ENCODE measurements at places on chromosomes 5 and 9.

DNA sequence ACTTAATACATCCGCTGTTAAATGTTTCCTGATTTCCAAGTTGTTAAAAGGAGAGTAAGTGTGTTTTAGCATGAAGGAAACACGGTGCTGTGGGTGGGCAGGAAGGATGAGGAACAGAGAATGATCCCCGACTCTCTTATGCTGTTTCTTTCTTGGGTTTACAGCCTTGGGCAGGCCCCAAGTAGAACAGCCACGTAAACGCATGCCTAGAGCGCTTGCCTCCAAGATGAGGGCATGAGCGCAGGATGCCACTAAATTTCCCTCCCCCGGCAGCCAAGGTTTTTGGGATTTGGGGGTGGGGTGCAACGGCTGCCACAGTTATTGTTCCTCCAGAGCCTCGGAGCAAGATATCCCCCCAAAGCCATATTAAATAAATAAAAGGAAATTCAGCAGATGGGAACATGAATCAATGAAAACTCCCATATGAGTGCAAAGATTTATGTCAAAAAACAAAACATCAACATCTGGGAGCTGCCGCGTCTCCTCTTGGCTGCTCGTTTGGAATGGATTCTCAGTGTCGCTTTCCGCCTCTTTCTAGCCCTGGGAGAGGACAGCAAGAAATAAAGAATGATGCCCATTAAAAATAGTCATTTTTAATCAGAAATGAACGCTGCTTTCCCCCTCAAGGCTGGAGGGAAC, 10.0 kb upstream of the DELE1 start:
- no peak for DNase-seq

DNA sequence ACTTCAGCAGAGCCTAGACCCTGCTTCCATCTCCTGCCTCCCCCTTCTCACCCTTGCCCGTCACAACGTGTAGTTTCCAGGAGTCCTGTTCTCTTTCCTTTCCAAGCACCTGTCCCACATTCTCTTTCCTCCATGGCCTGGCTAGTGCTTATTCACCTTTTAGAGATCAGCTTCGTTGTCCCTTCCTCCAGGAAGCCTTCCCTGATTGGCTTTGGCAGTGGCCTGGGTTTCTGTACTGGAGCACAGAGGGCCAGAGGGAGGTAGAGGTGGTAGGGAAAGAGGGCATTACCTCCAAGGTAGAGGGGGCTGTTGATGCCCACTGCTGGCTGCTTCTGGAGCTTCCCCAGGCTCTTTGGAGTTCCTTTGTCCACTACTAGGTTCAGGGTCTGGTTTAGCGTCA, 93.7 kb upstream of the PANK3 start:
- no peak for DNase-seq

DNA sequence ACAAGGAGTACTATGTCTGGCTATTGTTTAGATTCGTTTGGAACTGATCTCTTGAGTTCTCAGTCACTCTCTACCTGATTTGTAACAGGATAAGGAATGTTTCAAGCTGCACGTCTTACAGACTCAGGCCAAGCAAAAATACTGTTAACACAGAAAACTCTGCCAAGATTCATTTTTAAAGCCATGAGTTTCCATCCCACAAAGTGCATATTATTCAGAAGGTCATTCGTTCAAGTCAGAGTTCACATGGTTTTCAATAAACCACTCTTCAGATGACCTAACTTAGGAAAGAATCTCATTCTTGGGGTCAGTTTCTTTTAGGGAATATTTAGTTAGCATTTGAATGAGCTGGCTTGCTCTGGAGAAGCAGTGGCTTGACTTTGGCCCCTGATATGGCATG, 49.3 kb downstream of the F2R start:
- DNase-seq: no peak

DNA sequence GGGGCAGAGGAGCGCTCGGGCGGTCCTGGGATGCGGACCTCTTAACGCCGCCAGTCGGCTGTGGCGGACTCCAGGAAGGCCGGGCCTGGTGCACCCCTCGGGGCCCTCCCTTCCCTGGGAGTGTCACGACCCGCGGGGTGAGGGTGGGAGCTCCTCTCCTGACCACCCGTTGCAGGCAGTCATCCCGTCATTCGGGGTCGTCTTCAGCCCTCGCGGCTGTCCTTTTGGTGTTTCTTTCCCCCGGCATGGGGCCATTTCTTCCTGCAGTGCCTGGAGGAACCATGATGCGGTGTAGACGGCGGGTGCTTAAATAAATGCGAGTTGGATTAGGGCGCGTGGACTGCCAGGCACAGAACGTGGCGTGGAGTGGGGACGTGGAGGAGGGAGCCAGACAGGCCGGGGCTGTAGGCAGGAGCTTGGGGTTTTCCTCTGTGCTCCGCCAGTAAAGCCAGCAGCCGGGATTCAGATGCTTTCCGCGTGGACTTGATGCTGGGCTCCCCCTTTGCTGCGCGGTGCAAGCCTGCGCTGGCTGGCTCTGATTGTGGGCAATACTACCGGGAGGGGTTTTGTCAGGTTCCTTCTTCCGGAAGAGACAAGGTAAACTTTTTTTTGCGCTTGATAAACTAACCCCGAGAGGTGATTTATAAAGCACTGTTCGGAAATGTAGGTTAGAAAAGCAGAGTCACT, 868 bp downstream of the KDM4C start:
- DNase-seq: peak; percentile 37

DNA sequence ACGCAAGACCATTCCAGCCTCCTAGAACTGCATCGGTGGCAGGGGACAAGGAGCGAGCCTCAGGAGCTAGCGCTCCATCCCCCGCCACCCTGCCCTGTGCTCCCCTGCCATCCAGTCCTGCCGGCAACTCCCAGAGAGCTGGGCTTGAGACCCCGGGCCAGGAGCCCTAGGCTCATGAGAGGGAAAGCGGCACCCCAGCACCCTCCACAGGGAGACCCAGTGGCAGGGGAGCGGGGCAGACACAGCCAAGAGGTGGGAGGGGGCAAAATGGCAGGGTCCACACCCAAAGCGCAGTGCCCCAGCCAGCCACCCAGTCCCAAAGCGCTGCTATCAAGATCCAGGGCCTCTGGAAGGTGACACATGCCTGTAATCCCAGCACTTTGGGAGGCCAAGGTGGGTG, 12.7 kb downstream of the UBAC1 start:
- DNase-seq: no peak

DNA sequence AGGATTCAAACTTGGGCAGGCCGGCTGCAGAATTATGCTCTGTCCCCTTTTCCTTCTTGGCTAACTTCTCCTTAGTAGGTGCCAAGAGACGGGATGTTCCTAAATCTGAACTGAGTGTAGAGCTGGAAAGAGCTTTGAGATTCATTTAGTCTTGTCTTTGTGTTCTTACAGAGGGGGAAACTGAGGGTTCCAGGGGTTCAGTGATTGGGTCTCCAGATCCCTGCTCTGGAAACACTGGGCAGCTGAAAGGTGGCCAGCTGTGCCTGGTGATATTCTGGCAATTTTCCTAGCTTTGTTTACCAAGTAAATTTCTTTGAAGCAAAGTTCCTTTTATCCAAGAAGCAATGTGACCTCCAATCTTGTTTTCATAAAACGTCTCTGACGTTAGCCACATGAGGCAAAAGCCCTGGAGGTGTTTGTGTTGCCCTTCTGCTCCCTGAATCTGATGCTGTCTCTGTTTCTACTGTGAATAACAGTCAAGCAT, 288.7 kb downstream of the ZSWIM6 start:
- no peak for DNase-seq

DNA sequence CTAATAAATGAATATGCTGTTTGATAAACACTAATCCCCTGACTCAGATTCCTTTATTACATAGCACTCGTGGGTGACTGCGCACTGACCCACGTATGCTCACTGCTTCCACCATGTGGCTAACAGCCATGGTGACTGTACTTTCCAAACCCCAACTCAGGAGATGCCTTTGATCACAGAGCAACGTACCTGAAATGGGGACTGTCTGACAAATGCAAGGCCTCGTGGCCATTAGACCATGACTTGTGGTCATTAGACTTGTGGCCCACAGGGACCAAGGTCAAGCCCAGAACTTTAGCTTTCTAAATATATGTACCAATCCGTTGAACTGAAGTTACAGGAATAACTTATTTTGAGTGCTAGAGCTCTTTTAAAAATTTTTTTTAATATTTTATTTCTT, 46.6 kb downstream of the CYFIP2 start:
- peak; percentile 59 for DNase-seq

DNA sequence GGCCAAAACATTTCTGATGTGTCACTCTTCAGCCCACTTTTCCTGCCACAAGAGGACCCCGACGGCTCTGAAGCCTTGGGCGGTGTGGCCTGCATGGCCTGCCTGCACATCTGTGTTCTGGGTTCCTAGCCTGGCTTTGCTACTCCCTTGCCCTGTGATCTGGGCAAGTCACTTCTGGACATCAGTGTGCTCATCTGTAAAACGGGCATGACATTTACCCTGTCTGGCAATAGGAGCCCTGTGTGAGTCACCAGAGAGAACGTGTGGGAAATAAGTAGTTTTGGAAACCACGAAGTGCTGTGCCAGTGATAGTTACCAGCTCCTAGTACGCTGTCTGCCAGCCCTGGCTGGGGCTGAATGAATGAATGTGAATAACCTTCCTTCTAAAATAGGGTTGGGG, 90.8 kb downstream of the MACROH2A1 start:
- DNase-seq: no peak

GRCh38 chr5:96294884-96295202, 138.2 kb downstream of the PCSK1 start:
- DNase-seq: no peak

DNA sequence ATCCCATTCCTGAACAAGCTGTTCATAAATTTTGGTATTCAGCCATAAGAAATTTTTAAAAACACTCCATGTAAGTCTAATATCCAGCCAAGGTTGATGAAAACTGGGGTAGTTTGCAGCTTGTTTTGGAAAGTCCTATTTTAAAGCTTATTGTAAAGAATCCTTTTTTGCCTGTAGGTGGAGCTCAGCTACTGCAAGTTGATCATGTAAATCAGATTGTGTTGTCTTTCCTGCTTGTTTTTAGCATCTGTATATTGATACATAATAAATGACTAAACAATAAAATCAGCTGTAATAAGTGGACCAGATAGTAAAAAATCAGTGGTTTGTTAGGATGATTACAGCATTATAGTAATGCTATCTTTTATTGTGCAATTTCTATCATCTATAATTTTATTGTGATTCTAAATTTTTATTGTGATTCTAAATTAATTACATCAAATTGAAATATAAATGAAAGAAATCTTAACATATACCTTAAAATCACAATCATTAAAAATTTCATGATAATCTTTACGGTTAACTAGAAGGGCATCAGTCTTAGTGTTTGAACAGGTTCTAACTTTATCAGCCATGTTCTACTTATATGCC, 42.4 kb downstream of the CWC27 start:
- no peak for DNase-seq

GRCh38 chr5:14917719-14918118, 46.1 kb upstream of the ANKH start:
- DNase-seq: no peak

DNA sequence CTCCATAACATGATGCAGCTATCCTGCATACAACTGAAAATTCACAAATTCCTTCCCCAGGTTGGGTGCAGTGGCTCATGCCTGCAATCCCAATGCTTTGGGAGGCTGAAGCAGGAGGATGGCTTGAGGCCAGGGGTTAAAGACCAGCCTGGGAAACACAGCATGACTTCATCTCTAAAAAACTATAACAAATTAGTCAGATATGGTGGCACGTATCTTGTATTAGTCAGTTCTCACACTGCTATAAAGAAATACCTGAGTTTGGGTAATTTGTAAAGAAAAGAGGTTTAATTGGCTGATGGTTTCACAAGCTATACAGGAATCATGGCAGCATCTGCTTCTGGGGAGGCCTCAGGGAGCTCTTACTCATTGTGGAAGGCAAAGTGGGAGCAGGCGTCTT, 56.4 kb upstream of the DAPK1 start:
- no peak for DNase-seq

Measured in HuH-7.5 (cell line).